ENCODE measurements at places on chromosomes 6 and 20.

DNA sequence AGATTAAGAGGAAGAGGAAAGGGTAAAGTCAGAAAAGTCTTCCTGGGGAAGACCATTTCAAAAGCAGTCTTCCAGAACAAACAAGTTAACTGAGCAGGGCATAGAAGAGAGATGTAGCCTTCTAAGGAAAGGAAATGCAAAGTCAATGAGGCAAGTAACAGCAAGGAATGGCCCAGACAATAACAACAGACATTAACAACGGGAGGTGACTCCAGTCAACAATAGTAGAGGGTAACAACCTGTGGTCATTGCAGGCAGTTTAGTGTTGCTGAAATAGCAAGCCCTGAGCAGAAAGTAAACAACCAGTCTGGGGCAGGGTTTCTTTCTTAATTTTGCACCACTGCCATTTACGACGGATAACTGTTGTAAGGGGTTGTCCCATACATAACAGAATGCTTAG lies 2.1 kb downstream of the MDN1 start:
- no peak for DNase-seq

- no peak for DNase-seq
Measured at GRCh38 chr6:132218059-132218696, 183.1 kb downstream of the MOXD1 start.

GRCh38 chr20:24783631-24784492 lies 165.2 kb upstream of the CST7 start:
- no peak for DNase-seq

DNA sequence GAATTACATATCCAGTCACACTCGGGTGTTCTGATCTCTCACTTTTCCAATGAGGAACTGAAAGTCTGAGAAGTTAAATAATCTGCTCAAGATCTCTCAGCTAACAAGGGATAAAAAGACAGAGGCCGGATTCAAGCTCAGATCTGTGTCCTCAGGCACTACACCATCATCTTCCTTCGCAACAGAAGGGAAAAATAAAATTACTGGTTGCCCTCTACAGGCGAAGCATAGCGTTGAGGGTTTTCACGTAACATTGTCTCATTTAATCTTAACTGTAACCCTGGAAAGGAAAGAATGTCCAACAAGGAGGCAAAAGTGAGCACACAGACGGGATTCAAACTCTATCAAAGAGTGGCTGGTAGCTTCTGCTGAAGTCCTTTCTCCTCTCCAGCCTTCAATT lies 67.8 kb upstream of the ANKEF1 start:
- DNase-seq = no peak

GRCh38 chr6:26476896-26477295 lies 19.1 kb downstream of the BTN2A1 start:
- DNase-seq = no peak

DNA sequence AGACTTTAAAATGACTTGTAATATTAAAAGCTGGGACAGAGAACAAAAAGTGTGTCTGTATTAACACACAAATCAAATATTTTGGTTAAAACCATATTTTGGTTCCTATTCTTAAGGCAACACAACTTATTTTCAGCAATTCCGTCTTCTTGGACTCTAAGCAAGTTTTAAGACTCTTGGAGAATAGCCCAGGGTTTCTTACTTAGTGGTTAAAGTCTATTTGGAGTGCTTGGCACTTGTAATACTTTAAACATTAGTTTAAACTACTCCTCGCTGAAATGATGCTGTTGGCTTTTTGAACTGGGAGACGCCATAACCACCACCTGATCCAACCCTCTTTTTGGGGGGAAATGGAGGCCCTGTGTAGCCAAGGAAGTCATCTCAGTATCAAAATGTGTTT lies 109.7 kb upstream of the GMDS start:
- DNase-seq = no peak

DNA sequence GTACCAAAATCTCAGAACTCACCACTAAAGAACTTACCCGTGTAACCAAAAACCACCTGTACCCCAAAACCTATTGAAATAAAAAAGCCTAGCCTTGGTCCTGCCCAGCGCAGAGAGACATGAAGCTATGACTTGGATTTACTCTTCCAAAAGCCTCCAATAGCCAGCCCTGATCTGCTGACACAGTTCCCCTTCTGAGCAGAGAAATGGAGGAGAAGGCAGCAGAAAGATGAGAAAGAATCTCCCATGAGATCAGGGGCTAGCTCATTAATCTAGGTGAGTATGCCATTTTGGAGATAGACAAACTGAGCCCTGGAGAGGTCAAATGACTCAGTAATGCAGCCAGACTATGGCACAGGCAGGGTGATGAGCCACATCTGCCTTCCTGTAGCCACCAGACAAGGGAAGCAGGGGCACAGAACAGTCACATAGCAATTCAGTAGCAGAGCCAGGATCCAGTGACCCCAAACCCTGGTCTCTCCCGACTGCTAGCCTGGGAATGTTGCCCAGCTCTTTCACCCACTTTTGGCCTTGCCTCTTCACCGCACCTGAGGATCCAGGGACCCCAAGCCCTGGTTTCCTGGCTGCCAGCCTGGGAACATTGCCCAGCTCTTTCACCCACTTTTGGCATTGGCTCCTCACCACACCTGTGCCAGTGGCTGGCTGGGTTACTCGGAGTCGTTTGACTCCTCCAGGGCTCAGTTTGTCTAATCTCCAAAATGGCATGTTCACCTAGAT lies 7.2 kb upstream of the SDCBP2 start:
- DNase-seq = no peak

- DNase-seq = no peak
Measured at GRCh38 chr6:158571826-158572652, 12.1 kb downstream of the TMEM181 start.

DNA sequence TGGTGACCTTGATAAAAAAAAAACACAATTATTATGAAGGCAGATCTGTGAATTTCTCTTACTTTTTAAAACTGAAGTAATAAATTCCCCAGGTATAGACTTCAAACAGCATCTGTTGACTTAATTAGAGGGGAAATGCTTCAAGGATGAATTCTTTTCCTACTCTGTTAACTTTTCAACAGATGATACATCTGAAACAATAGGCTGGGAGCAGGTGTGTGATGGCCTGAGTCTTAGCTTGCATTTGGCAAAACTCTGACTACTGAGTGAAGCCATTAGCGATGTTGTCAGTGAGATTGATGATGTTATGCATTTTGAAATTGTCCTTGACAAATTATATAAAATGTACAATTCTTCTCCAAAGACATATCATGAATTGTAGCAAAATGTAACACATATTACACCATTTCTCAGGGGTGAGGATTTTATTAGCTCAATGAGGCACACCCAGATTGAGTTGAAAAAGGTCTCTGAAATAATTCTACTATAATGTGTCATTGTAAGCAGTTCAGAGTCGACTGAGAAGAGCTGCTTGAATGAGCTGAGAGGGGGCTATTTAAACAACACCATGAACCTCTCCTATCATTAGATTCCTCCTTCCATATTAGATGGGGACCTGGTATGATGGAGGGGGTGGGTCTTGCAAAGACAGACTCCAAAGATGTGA lies 39.6 kb upstream of the OGFRL1 start:
- DNase-seq = no peak

GRCh38 chr20:46214824-46215488 lies 93.3 kb downstream of the CDH22 start:
- no peak for DNase-seq

DNA sequence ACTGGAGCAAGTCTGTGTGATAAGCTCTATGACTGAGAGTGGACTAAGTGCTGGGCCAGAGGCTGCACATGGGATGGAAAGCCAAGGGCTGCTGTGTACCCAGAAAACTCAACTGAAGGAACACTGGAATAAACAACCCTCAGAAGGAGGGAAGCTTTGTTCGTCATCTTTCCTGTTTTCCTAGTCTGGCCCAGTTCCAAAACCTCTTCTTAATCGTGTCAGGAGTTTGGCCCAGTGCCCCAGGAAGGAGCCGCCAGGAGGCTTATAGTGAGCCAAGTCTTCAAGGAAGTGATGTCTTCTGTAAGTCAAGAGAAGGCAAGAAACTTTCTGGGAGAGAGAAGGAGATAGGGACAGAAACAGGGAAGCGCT lies 23.3 kb upstream of the TOP1 start:
- DNase-seq = no peak

- no peak for DNase-seq
Measured at GRCh38 chr6:73560182-73560732, 39.4 kb upstream of the EEF1A1 start.

GRCh38 chr6:138007014-138007472 lies 100.2 kb downstream of the PERP start:
- no peak for DNase-seq
